ENCODE measurements at places on chromosomes 7 and 10.

DNA sequence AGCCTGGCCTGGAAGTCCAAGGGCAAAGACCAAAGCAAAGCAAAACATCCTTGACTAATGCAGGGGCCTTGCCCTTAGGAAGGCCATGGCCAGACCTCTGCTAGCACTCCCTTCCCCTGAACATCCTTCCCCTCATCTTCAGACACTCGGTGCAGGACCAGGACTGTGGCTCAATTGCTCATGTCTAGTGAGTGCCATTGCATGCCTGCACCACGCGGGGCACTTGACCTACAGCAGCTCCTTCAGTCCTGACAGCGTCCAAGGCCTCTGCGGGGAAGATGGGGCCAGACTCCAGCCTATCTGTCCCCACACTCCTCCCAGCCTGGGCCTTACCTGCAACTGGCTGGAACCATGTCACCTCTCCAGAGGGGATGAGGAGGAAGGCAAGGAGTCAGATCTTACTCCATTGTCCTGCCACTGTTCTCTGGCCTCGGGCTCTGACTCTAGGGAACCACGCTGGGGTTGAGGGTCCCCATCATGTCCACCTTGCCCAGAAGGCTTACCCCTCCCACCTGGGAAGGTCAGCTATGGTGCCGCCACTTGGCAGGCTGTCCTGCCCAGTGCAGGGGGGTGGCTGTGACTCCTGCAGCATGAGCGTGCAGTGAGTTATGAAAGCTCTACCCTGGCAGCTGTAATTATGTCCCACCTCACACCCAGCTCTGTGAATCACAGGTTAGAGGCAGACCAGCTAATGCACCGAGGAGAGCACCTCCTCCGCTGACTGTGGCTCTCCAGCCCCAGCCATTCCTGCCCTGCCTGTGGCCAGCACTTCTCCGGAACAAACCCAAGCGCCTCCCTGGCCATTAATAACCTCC lies 16.1 kb downstream of the DRGX start:
- peak; percentile 51 for DNase-seq

GRCh38 chr7:1825897-1826741 lies 156.0 kb downstream of the ELFN1 start:
- DNase-seq, result no peak

DNA sequence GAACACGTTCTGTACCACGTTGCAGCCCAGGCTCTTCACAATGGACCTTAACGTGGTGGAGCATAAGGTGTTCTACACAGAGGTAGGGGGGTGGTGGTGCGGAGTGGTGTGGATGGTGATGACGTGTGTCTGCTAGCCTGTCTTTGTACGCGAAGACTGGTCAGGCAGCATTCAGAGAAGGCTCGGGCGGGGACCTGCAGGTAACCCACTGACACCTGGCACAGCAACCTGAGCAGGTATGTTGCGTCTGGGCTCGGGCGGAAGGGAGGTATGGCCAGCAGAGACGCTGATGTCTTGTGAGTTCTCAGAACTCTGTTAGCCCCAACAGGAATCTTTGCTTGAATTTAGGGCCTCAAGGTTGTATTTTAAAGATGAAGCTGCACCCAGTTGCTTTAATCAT lies 55.0 kb downstream of the TRRAP start:
- no peak for DNase-seq

- peak; percentile 36 for DNase-seq
Measured at GRCh38 chr7:137981175-137981574, 20.7 kb downstream of the CREB3L2 start.

DNA sequence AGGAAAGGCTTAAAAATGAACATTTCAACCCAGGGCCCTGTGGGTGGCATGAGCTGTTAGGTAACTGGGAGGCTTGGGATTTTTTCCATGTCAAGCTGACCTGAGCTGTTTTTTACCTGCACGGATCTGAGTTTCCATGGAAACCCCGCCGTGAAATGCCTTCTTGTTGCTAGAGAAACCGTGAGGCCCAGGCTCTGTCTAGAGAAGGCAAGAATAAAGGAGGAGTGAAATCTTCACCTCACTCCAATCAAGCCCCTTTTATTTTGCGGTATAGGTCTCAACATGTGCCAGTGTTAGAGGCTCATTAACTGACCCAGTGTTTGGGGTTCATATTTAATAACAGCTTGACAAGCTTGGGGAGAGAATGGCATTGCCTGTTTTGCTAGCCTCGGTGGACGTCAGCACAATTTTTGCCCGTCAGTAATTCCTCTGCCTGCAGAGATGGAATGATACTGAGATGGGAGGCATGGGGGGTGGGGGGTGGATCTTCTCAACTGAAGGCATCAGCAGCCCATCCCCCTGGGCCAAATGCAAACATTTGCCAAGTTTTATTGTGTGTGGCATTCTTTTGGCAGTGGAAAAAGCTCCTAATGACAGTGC lies 48.9 kb upstream of the PDCD4 start:
- DNase-seq, result peak; percentile 33

GRCh38 chr10:69312528-69312927 lies 34.2 kb downstream of the HK1 start:
- DNase-seq, result no peak

DNA sequence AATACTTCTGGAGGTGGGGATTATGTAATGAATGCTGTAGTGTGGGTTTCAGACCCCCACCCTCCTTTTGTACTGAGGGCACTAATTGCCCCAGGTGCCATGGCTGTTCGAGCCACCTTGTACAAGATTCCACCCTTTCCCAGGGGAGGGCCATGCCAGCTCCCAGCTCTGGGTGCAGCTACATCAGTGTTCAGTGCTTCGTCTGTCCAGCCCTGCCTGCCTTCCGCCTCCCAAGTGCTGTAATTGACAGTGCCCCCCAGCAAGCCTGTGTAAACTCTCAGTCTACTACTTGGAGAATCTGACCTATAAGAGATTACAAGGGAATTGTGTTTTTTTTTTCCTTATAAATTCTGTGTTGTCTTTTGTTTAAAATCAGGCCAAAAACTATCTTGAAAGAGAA lies 33.0 kb downstream of the GTF2I start:
- DNase-seq, result no peak

- DNase-seq, result no peak
Measured at GRCh38 chr7:47671358-47671757, 89.4 kb upstream of the TNS3 start.

DNA sequence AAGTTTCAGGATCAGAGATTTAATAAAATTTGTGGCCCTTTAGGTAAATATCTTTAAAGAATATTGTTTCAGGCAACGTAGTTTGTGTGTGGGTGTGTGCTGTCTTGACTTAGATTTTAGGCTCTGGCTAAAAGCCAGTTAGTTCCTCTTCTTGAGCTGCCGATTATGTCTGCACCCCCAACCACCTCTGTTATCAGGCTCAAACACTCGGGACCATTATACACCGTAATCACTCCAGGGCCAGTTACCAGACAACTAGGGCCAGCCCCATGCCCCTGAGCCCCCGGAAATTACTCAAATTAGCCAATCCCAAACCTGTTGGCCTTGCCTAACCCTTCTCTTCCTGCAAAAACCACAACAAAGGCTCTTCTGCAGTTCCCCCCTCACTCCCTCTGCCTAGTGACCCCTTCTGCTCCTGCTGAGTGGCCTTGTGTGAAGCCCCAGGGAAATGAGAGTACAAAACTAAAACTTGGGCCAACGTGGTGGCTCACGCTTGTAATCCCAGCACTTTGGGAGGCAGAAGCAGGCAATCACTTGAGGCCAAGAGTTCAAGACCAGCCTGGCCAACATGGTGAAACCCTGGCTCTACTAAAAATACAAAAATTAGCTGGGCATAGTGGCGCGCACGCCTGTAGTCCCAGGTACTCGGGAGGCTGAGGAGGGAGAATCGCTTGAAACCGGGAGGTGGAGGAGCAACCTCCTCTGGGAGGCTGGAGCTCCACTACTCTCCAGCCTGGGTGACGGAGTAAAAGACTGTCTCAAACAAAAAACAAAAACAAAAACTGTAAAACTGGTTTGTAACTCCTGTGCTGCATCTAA lies 9.2 kb upstream of the HNRNPF start:
- DNase-seq, result no peak

- DNase-seq, result no peak
Measured at GRCh38 chr10:90314718-90315117, 543.1 kb downstream of the HTR7 start.

DNA sequence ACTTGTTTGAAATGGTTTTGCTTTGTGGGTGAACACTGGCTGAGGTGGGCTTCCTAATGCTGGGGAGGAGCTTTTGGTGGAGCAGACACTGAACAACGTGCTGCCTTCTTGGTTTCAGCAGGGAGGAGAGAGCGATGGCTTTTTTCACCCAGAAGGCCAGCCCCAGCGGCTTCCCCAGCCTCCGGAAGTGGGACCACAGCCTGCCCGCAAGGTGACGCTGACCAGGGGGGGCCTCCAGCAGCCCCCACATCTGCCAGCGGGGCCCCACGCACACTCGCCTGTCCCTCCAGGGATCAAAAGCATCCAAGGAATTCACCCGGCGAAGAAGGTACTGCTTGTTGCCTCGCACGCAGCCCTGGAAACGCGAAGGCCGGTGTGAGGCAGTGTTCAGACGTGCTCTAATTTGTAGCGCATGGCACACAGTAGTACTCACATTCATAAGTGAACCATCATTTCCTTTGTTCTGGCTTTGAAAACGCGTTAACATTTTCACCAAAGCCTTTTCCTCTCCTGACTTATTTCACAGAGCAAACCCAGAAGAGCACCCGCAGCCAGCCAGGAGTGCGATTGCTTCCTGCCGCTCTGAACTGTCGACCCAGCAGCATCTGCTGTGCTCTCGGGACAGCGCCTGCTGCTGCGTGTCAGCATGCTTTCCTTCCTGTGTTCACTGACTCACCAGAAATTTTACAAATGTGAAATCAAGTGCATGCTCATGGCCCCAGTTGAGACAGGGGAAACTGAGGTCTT lies 48.4 kb downstream of the SHH start:
- DNase-seq, result no peak

- DNase-seq, result no peak
Measured at GRCh38 chr7:155710530-155710929, 66.1 kb downstream of the RBM33 start.

DNA sequence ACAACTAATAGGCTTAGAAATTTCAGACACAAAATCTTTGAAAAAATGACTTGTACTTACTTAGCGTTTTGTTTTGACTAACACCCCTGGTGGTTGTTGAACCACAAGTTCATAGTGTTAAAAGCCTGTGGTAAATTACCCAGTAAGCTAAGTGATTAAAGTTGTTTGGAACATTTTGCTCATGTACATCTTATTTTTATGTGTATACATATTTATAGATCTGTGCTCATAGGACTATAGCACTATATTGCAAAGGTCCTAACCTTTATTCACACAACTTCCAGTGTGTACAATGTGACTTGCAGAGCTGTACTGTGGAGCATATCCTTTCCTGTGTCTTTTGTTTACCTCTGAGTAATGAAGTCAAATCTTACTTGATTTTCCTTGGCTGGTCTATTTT lies 79.6 kb downstream of the BMPR1A start:
- no peak for DNase-seq

DNA sequence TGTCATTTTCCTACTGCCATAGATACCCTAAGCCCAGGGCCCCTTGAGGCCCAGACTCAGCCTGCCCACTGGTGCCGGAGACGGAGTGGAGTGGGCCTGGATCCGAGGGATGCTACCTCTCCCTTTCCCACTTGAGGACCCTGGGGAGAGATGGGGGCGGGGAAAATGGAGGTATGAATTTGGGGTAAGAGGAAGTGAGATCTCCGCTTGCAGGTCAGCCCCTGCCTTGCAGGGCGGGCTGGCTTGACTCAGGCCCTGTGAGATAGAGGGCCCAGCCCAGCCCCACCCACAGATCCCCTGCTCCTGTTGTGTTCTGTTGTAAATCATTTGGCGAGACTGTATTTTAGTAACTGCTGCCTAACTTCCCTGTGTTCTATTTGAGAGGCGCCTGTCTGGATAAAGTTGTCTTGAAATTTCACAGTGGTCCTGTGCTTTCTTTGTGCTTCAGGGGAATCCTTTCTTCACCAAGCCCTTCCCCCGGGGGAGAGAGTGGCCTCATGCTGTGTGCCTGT lies 13.2 kb downstream of the YKT6 start:
- no peak for DNase-seq

GRCh38 chr7:42237811-42238541 lies 967 bp upstream of the GLI3 start:
- no peak for DNase-seq

GRCh38 chr10:16646181-16647059 lies 124.7 kb upstream of the C1QL3 start:
- DNase-seq, result no peak

- DNase-seq, result no peak
Measured at GRCh38 chr7:42947521-42947920, 15.3 kb downstream of the MRPL32 start.

DNA sequence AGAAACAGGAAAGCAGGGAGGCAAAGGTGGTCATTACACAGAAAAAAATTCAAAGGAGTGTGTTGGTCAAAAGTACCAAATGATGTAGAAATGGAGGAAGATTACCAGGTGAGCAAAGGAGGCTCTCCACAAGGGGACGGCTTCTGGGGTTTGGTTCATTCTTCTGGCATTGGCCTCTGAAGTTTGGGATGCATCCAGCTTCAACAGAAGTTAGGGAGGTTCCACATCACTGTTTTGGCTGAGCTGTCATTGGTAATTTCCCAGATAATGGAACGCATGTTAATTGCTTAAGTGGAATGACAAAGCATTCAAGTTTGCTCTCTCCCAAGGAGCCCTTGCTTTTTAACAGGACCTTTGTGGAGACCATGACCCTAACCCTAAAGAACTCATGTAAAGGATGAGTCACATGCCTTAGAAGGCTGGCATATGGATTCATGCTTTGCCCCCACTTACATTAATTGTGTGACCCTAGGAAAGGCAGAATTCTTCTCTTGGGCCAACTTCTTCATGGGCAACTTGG lies 398.6 kb downstream of the GPAM start:
- no peak for DNase-seq

- DNase-seq, result peak; percentile 54
Measured at GRCh38 chr10:44310762-44311562, 73.9 kb downstream of the CXCL12 start.

DNA sequence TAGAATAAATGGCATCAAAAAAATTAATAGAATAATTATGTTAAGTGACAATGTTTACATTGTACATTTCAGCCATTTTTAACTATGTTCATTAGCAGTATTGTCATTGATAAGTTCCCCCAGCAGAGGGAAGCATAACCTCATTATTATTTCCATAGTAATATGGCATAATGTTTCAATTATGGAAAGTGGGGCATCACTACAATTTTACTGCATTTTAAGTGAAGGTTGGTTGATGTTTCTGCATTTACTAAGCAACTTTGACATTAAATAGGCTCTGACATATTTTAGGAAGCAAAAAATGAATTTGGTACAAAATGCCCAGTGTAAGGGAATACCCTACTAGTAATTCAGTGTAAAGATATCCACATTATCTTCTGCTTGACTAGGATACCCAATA lies 218.3 kb downstream of the SEMA3A start:
- peak; percentile 71 for DNase-seq

GRCh38 chr7:29878081-29878688 lies 71.9 kb downstream of the WIPF3 start:
- peak; percentile 77 for DNase-seq

Data from DMS53 (cell line).